Stimulated activated CD4-positive, alpha-beta T cell treated with anti-CD3 and anti-CD28 coated beads, Interleukin-1b, Interleukin-23, amount 100 ng/mL, for 1 hour (primary cell): ENCODE measurements at places on chromosomes 13 and 19.

DNA sequence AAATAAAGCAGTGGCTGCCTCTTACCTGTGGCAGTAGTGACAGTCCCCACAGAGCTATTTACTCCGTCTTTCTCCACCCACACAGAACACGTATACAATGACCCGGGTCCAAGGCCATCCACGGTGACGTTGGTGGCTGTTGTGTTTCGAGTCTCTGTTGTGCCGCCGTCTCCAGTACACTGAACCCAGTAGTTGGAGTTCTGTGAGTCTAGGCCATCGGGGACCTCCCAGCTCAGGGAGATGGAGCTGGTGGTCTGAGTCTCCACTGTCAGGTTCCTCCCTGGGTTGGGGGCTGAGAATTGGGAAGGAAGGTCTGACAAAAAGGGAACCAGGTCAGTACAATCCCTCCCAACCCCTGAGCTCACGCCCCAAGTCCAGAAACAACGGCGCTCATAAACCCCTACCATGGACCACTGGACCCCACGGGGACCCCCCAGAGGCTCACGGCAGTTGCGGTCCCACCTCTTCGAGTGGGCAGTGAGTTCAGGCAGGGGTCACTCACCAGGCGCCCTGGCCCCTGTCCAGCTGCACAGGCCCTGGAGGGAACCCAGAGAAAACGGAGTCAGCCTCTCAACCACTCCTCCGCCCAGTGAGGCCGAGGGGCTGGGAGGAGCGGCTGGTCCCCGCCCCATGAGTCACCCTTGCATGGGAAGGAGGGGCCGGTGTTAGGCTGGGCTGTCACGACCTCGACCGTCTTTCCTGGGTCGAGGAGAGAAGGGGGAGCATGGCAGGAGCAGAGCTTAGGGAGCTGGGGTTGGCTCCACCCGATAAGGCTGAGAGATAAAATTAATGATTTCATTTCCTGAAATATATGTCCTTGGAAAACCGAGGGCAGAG lies 2.4 kb downstream of the PTPRH start:
- DNase-seq = no peak

- DNase-seq = no peak
Measured at GRCh38 chr19:55352040-55352439, 2.5 kb downstream of the COX6B2 start.

DNA sequence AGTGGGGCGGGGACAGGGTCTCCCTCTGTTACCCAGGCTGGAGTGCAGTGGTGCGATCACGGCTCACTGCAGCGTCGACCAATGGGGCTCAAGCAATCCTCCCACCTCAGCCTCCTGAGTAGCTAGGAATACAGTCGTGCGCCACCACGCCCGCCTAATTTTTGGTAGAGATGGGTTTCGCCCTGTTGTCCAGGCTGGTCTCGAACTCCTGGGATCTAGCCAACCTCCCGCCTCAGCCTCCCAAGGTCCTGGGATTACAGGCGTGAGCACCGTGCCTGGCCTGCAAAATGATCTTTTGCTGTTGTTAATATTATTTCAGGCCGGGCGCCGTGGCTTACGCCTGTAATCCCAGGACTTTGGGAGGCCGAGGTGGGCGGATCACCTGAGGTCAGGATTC lies 621 bp upstream of the TGDS start:
- no peak for DNase-seq

- no peak for DNase-seq
Measured at GRCh38 chr19:18710996-18711751, 27.7 kb downstream of the CRTC1 start.

DNA sequence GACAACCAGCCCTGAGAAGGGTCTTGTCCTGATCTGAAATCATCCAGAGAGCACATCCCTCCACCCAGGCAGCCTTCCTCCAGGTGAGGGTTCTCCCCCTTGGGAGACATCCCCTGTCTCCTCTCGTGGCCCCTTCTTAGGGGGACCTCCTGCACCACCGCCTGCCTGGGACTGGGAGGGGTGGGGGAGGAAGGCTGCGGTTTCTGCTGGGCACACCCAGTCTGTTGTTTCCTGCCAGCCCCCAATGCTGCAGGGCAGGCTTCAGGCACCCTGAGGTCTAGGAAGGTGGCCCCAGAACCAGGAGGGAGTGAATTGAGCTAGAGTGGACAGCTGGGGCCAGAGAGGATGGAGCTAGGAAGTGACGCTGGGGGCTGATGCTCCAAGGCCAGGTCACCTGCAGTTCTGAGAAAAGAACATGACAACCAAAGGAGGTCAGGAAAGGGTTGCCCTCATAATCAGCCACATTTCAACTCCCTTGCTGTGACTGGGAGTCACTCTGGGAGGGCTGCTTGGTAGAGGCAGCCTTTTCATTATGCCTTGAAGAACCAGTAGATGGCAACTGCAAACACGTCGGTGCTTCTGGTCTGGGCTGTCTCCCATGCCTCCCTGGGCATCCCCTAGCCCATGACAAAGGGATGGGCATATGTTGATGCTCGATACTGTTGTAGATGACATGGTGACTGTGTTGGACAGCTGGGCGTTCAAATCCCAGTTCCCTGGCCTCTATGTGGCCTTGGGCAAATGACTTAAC lies 1.4 kb downstream of the ARHGEF18 start:
- no peak for DNase-seq

- no peak for DNase-seq
Measured at GRCh38 chr13:96089749-96090239, at the start of gene HS6ST3. Gene HS6ST3, plus strand, starts transcription at chr13:96090107.
